ENCODE measurements at places on chromosomes 6 and 20. TPM values are rescaled to one million over a fixed set of nuclear protein-coding genes. Genes with fewer than 3 reads are reported as not detected.

EYS gene
- 0.66 TPM for polyA plus RNA-seq

MMP24 gene
- 1.6 TPM for polyA plus RNA-seq

DEFB124 gene
- polyA plus RNA-seq: not detected

ZSWIM3 gene
- 5.2 TPM for polyA plus RNA-seq

DNA sequence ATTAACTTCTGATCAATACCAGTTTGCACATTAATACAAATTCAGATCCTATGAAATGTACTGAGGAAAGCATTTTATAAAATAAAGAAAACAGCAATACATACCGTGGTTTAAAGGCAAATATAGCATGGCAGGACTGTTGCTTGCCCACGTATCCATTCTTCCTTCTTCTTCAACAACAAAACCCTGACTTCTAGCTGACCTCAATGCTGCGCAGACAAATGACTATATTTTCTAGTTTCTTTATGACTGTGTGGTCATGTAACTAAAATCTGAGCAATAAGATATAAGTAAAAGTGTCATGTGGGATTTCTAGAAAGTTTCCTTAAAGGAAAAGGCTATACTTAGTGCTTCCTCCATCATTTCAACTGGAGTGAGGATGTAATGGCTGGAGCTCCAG, 85.0 kb downstream of the CDC40 start:
- DNase-seq: no peak

GRCh38 chr20:11195899-11196558, 522.2 kb upstream of the JAG1 start:
- no peak for DNase-seq

GRCh38 chr6:6911391-6911790, 196.4 kb upstream of the RREB1 start:
- no peak for DNase-seq

- no peak for DNase-seq
Measured at GRCh38 chr6:139713424-139713823, 339.0 kb upstream of the CITED2 start.

DNA sequence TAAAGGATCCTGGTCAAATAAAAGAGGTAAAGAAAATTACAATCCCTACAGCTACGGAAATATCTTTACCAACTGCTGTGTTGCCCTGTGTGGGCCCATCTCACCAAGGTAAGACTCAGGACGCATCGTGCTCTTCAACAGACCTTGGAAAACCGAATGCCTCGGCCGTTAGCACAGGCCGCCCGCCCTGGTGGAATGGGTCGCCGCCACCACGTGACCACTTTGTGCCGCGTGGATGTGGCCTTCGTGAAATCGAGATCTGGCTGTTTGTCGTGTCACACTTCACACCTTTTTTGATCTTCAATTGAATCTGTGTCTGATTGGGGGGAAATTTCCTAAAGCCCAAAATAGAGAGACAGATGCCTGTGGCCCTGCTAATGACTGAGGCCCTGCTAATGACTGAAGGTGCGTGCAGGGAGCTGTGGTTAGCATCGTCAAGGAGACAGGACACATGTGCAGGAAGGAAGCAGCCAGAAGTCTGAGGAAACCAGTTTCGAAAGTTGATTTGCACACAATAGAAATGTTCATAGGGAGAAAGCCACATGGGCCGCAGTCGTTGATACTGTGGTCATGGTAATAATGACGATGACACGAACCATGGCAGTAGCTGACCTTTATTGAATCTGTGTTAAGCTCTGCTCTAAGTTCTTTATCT, 175.7 kb upstream of the SNX9 start:
- DNase-seq: no peak

Measured in right renal pelvis (tissue), 4 donors.